D341Med (cell line): ENCODE measurements at places on chromosomes 11 and 22.

DNA sequence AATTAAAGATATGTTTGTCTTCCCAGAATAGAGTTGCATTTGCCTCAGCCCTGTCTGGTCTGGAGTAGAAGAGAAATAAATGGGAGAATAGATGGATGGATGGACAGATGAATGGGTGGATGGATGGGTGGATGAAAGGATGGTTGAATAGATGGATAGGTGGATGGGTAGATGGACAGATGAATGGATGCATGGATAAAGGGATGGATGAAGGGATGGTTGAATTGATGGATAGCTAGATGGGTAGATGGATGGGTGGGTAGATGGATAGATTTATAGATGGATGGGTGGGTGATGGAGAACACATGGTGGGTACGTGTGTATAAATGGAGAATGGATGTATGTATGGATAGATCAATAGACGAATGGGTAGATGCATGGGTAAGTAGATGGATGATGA, 8.5 kb downstream of the CRYBB1 start:
- no peak for DNase-seq

- DNase-seq = no peak
Measured at GRCh38 chr11:57274904-57275498, 38.0 kb upstream of the APLNR start.

DNA sequence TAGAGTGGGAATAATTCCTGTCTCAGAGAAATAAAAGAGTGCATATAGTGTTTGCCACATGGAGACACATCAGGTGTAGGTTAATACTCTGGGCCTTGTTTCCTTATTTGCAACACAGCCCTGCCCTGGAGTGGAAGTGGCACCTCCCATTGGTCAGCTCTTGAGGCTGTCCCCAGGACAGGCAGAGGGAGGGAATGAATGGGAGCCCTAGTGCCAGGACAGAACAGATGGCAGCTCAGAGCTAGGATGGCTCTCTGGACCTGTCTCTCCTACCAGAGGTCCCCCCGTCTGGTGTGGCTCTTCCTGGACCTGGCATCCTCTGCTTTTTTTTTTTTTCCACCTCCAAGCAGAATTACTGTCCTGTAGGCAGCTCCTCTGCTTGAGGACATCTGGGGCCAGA, 35.6 kb downstream of the LIMK2 start:
- DNase-seq = peak; percentile 47

GRCh38 chr22:21568347-21569075, 997 bp downstream of the UBE2L3 start:
- peak; percentile 54 for DNase-seq

DNA sequence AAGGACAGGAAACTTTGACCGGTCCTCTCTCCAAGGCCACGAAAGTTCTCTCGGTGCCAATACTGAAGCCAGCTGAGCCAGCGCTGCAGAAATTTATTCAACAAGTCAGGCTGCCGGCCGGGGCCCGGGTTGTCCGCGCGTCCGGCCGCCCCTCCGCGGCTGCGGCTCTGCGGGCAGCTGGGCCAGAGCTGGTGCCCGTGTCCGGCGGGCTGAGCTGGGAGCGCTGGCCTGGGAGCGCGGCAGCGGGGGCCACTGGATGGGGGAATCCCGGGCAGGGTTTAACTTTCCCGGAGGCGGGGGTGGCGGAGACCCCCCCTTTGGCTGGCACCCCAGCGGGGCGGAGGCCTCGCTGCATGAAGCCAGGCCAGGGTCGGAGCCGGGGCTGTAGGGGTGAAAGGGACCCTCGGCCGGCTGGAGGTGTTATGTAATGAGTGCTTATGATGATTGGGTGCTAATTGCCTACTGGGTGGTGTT, 12.3 kb upstream of the CACNA1I start:
- no peak for DNase-seq
